ENCODE measurements at places on chromosomes 1 and 21.

DNA sequence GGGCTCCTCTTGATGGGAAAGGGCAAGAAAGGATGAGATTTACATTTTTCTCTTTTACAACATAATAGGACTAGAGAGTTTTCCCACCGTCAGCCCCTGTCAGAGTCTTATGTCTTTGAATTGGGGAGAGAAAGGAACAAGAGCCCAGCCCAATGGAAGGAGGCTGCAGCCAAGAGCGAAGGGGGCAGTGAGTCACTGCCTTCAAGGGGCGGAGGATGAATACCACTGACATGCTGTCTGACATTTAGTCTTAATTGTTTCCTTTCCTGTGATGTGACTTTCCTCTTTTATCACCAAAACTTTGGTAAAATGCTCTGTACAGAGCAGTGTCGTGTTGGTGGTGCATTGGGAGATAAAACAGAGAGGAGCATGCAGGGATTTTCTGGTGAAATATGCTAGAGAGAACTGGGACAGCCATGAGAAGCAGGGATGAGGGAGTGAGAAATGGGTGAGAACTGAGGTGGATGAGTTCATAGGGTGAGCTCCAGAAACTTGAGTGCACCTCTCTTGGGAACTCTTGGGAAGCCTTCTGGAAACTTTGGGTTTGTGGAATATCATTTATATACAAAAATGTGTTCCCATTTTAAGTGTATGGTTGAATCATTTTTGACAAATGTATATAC, 179.9 kb upstream of the FGGY start:
- peak; percentile 74 for DNase-seq

DNA sequence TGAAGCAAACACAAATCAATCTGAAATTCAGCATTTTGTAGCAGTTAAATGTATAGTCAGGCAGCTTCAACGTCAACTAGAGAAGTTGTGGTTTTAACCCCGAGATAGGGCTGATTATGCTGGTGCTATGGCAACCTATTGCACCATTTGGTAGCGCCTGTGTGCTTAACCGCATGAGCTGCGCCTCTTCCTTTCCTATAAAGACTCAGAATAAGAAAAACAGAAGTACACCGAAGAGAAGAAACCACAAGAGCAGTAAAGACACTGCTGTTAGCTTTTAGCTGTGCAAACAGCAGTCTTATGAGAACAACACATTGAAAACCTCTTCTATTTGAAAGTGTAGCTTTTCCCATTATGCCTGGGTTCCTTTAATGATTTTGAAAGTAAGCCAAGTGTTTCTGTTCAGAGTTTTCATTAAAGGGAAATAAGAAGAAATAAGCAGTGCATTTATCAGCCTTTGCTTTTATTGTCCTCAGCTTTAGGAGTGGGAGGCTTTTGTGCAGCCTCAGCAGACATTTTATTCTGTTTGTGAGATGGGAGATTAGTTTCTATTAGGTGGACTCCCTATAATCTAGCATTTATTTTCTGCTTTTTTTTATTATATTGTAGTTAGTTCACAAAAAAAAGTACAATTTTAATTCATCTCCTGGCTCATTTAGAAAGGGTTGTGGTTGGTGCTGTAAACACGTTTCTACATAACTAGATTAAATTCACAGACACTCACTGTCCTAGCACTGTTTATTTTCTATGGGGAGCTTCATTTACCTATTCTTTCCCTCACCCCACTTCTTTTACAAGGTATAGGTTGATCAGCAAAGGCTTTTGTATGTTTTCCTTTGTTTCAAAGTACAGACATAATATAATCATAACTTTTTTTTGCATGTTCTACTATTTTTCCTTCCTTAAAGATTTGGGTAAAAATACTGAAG, 43.3 kb downstream of the PTPRC start:
- peak; percentile 86 for DNase-seq

GRCh38 chr21:29102791-29103257, 27.6 kb upstream of the MAP3K7CL start:
- DNase-seq, result no peak

DNA sequence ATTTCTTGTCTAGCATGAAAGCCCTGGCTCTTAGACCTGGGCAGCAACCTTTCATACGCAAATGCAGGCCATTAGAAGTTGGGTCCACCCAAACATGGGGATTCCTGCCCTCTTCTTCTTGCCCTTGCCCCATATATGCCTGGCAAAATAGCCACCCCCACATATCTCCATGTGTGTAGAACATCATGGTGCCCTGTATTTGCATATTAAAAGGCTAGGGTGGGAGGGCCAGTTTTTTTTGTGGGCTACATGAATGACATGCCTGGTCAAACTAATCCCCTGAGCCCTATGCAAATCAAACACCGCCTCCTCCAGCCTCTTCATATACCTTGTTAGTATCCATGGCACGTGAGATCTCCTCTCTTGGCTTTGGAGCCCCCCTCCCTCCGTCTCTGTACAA, 24.7 kb downstream of the MFSD2A start:
- no peak for DNase-seq

Data from fibroblast of mammary gland (primary cell).